ENCODE measurements at places on chromosomes 13 and 19.

DNA sequence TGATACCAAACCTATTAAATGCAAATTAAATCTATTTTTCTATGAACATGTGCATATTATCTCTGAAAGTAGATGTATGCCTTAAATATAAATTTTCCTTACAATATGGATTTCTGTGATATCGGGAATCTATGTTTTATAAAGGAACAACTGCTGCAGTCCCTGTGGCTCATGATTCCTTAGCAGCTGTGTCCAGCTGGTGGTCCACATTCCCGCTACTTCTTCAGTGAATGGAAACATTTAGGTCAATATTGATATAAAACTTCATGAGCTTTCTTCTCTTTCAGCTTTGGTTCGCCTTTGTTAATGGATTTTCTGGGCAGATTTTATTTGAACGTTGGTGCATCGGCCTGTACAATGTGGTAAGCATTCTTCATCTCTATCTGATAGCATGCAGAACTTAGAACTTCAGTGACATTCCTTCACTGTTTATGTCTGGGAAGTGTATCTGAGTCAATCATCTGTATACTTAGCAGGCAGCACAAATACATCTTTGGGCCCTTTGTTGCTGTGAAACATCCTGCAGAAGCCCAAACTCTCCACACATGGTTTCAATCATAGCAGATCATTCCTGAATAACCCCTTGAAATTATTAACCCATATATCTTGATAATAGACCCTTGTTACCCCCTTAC lies 223.9 kb downstream of the SHISA2 start:
- no peak for DNase-seq

GRCh38 chr13:40983259-40983658 lies 35.9 kb downstream of the ELF1 start:
- no peak for DNase-seq

- no peak for DNase-seq
Observed at GRCh38 chr19:19579533-19580361, 38.7 kb downstream of the PBX4 start.

DNA sequence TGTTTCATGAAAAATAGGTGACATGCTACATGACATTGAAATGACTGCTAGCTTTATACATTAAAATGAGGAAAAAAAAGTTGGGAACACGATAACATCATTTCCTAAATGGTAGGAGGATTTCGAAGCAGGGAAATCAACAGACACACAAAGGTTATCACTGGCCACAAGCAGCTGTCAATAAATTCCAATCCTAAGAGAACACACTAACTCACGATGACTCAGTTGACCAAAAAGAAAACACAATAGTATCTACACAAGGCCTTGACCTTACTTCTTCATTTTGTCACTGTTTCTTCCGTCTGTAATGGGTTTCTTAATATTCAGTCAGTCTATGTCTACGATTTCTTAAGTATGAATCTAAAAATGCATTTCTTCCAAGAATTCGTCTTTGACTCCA lies 36.5 kb downstream of the STARD13 start:
- DNase-seq: no peak

GRCh38 chr13:32695602-32696250 lies 109.5 kb downstream of the PDS5B start:
- DNase-seq: no peak

DNA sequence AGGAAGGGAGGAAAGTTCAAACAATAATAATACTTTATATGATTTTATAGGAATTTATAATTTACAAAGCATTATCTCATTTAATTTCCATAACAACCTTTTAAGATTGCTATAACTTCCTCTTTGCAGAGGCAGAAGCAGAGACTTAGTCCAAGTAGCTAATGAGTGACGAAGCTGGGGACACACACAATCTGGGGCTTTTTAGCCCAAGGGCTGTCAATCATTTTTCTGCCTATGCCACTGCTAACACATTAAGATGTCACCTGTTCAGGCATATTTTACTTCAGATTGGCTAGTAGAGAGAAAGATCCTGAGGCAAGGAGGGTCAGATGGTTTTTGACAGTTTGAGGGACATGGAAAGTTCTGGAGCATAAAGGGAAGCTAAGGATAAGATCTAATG lies 12.6 kb downstream of the SCEL start:
- DNase-seq: no peak

Measured in activated T-cell treated with anti-CD3 and anti-CD28 coated beads for 48 hours (primary cell).